AG10803 (cell line): ENCODE measurements at places on chromosomes 5 and 9.

DNA sequence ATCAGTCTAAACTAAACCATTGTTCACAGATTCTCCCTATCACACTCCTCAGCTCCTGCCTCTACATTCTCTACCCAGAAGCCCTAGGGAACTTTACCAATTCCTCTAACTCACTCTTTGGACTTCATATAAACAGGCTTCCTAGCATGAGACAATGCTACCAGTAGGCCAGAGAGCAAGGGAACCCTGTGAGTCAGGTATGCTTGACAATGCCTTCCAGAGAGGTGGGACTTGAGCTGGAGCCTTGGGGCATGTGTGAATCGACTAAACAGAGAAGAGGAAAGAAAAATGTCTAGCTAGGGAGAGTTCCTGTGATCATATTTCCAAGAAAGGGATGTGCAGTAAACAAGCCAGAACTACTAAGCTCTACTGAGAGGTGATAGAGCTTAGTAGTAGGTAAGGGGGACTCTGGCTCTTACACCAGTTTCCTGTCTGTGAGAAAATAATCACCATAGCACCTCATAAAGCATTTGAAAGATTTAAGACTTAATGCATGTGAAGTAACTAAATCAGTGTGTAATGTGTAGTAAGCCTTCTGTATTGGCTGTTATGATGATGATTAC lies 6.4 kb upstream of the RFK start:
- no peak for DNase-seq

- DNase-seq: peak; percentile 34
Observed at GRCh38 chr5:137752905-137753690, 1.1 kb downstream of the HNRNPA0 start.

DNA sequence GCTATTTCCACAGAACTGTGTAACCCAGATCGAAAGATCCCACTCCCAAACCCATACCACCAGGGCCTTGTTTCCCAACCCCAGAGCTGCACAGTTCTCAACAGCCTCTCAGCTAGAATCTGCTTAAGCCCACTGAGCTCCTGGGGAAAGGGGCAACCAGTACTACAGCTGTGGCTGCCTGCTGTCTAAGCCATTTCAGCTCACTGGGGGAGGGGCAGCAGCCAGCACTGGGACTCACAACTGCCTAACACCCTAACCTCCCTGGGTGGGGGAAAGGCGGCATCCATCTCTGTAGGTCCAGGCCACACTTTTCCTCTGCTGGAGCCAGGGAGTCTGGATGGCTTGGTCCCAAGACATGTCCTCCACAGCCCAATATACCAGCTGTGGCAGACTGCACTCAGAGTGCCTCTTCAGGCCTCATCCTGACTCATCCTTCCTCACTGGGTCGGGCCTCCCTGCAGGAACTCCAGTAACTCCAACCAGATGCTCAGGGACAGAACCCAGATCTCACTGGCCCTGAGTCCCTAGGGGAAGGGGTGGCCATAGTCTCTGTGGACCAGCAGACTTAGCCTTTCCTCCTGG lies 241.4 kb downstream of the HINT1 start:
- peak; percentile 58 for DNase-seq

- DNase-seq: peak; percentile 35
Observed at GRCh38 chr9:84697509-84698114, 28.1 kb downstream of the NTRK2 start.

DNA sequence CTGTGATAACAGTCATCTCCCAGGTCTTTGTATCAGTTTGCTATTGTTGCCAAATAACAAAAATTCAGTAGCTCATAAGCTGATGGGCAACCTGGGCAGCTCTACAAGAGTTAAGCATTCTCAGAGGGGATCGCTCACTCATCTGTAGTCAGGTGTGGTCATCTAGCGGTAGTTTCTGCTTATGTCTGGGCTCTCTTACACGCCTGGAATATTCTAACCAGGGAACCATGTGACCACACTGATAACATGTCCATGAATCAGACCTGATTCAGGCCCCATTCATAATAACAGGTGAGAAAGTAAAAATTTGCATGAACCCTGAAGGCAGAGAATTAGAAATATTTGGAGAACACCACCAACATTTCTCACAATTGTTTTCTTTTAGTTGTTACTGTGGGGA lies 576.1 kb downstream of the SLCO4C1 start:
- DNase-seq: no peak

GRCh38 chr9:129888293-129889121 lies 53.2 kb downstream of the USP20 start:
- DNase-seq: no peak

DNA sequence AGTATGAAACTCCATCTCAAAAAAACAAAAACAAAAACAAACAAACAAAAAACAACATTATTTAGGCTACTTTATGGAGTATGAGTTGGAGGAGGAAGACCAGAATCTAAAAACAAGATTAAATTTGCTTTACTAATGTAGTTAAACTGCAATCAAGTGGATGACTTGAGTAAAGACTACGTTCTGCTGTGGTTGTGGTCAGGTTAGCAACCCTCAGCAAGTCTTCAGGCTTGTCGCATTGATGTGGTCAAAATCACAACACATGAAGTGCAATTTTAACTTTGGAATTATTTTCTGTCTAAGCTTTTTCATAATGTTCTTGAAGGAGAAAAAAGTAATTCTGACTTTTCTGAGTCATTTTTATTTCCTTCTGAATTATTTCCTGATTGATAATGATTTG lies 43.1 kb downstream of the PDE6A start:
- DNase-seq: no peak

DNA sequence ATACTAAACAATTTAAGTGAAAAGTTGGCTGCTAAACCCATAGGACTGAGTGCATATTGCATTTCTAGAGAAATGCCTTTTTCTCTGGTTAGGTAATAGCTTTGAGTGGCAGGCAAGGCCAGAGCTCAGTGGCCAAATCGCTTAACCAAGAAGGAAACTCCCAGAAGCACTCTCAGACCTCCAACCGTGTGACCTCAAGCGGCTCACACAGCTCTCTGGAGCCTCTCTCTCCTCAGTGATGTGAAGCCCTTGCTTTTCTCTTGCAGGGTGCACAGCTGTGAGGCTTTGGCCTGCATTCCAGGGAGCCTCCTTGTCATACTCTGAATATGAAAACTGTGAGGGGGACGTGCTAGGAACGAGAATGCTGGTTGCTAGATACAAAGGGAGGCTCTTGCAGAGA lies 106.7 kb downstream of the INSYN2B start:
- peak; percentile 79 for DNase-seq

GRCh38 chr5:127941646-127942045 lies 141.9 kb upstream of the SLC12A2 start:
- no peak for DNase-seq

DNA sequence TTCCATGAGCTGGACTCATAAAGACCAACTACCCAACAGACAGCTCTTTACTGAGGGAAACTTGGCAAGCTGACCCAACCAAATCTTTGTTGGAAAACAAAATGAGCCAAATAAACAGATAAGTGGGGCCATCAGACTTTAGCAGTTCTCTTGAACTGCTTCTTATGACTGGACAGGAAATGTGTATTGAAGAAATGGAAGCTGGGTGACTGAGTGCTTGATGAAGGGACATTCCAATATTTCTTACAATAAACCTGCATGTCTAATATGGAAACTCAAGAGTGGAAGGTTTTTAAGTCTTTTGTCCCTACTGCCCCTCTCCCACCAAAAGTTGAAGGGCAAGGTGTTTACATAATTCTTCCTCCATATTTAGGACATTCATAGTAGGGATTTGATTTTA lies 218.8 kb upstream of the NR4A3 start:
- no peak for DNase-seq

DNA sequence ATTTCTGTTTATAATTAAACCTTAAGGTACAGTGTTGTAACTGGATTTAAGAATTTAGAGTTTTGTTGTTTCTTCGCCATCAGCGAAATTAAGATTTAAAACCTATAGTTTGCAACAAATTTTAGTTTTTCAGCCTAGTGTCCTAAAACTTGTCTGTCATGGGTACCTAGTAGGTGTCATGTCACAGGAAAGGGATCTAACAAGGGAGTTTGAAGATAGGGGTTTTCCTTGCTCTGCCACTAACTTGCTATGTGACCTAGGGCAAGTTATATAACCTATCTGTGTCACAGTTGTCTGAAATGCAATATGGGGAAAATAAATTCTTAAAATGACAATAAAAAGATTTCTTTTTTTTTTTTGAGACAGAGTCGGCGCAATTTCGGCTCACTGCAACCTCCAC lies 9.2 kb upstream of the ABL1 start:
- DNase-seq: no peak

- DNase-seq: no peak
Observed at GRCh38 chr5:81842795-81843398, 92.0 kb upstream of the SSBP2 start.

DNA sequence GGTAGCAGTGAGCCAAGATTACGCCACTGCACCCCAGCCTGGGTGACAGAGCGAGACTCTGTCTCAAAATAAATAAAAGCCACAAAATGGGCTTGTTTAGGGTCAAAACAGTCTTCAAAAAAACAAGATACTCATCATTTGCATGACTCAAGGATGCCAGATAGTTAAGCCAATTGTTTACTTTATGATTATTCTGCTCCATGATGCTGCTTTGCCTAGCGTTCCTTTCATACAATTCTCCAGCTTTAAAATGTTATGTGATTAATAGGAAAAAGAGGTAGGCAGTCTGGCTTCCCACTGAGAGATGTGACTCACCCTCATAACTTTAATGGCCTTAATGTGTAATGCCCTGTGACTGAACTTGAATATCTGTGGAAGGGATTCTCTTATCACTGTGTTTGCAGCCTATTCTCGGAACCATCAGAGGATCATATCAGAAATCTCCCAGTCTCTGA lies 364.6 kb upstream of the TRPC7 start:
- peak; percentile 43 for DNase-seq

DNA sequence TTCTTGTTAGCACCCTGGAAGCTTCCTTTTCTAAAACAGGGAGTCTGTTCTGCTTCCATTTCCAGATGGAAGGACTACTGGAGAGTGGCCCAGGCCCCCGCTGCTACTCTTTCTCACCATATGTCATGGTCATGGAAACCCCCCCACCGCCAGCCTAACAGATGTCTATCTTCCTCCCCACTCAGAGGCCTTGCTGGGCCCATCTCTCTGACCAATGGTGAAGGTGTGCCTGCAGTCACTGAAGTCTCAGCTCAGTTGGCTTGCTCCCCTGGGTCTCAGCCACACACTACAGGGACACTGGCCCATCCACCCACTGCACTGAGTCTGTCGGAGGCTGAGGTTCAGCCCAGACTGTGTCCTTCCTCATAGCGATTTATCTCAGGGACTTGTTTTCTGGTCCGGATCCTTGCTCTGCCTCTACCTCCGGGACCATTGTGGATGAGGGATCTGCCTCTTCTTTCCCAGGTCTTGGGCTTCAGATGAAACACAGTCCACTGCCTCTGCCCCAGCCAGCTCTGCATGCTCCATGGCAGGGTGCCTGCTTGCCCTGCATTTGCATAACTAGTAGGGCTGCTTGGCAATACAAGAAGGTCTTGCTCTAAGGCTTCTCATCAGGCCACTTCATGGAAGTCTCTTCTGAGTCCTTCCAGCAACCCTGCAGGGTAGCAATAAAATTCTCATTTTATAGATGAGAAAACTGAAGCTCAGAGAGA lies 30.8 kb downstream of the GALNT12 start:
- no peak for DNase-seq

- peak; percentile 24 for DNase-seq
Observed at GRCh38 chr5:107218457-107219193, 452.1 kb downstream of the EFNA5 start.

DNA sequence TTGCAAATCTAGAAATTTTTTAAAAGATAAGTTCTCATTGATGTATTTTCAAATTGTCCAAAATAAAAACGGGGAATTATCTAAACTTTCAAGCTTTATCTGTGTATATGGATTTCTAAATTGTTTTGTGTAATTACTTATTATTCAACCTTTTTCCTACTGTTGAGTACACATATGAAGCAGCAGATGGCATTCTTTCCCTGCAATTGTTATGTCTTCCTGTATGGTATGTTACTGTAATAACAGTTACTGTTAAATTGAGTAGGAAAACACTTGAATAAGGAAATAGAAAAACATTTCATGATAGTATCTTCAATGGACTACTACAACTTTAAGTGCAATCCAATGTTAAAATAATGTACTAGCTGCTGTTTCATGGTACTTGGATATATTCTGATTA lies 124.8 kb downstream of the RANBP17 start:
- peak; percentile 30 for DNase-seq

DNA sequence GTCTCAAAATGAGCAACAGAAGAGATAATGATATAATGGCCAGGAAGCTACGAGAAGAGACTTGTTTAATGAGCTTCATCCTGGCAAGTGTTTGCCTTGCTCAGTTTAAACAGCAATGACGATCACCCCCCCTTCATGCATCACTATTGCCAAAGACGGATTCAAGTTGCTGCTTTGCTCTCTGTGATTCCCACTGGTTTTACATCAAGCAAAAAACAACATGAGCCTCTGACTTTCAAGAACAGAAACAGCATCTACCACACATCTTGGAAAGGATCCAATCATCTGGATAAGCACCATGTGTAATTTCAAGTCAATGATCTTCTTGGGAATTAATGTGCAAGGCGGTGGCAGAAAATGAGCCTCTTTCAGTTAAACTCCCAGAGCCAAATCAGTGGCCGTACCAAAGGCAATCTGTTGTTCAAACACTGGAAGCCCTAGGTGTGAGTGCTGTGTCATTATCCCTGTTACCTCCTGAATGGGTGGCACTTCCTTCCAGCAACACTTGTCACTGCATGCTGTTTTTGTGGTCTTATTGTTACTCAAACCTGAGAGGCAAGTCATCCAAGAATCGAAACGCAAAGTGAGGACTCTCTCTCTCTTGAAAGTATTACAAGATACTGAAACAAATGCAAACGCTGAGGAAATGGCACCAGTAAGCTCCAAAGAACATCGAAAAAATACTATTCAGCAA lies 72.8 kb downstream of the MED27 start:
- DNase-seq: peak; percentile 70

DNA sequence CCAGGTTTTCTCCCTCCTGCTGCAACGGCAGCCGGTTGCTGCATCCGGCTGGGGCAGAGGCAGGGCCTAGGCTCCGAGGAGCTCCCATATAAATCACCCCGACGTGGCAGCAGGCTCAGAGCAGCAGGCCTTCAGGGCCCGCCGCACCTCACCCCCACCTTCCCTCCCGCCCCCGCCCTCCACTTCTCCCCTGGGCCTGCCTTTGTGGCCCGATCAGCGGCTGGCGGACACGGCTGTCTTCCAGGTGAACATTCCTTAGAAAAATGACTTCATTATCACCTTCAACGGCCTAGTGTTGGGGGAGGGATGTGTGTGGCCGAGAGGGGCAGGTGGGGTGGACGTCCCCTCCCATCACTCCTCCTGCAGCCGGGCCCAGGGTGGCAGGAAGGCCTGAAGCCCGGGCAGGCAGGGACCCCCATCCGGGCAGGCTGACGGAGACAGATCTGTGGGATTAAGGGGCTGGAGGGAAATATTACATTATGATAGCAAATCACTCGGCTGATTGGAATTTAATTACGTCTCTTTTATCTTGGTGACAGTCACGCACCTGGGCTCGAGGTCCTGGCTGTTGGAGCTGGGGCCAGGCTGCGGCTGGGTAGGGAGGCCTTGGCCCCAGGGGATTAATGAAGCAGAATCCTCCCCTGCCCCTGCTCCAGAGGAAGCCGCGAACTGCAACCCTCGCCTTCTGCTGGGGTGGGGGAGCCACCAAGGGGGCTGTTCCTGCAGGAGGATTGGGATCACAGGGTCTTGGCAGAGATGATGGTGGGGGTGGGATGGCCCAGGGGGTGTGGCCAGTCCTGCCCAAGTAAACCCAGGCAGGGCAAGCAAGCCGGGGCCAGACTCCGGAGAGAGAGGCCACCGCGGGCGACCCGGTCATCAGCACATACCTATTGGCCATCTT lies 38.4 kb upstream of the RXRA start:
- DNase-seq: no peak

GRCh38 chr5:16918891-16919671 lies 17.0 kb downstream of the MYO10 start:
- DNase-seq: no peak
